Prostate gland (tissue), 2 donors: ENCODE measurements at places on chromosomes 12 and 14.

GRCh38 chr12:66662179-66662578 lies 16.7 kb downstream of the GRIP1 start:
- no peak for DNase-seq

- no peak for DNase-seq
Measured at GRCh38 chr14:76654573-76655108, 106.6 kb upstream of the VASH1 start.

DNA sequence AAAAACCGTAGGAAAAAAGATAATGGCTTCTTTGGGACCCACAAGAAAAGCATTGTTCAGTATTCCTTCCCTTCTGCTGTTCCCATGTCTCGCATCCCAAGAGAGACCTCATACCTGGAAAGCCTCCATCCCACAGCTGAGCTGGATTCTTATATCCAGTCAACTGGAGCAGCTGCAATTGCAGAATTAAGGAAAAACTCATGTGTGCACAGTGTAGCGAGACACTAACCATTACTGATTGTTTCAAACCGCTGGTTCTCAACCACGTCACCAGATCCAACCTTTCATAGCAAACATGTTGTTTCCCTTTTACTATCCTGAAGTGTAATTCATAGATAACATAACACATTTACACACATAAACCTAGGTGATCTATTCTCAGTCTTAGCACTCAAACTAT lies 5.5 kb upstream of the RNASE10 start:
- DNase-seq, result no peak

GRCh38 chr14:72902801-72903530 lies 9.1 kb upstream of the DPF3 start:
- DNase-seq, result no peak

- no peak for DNase-seq
Measured at GRCh38 chr14:53231171-53231570, 78.0 kb upstream of the DDHD1 start.

DNA sequence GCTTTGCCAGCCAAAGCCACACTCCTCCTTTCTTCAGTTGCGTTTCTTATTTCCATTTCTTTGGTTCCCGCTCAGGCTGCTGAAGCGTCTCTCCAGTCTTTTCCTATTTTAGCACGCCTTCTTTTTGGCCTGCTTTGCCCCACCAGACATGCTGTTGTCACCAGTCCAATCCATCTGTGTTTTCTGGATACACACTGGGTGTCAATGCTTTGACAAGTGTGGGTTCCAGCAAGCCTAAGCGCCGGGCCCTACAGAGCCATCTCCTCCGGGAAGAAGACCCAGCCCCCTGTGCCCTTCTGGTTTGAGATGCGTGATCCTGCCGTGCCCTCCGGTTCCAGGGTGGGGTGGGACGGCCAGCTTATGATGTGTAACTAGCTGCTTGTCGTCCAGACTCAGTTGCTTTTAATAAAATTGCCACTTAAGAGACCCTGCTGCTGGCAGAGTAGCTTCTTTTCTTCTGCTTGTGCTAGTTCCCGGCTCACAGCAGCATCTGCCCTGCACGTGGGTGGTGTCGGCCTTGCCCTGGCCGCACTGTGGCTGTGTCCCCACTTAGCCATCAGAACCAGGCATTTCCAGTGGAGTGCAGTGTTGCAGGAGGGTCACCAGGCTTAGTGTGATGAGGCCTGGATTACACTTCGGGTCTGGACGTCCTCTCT lies 29.7 kb downstream of the EML1 start:
- DNase-seq, result no peak

DNA sequence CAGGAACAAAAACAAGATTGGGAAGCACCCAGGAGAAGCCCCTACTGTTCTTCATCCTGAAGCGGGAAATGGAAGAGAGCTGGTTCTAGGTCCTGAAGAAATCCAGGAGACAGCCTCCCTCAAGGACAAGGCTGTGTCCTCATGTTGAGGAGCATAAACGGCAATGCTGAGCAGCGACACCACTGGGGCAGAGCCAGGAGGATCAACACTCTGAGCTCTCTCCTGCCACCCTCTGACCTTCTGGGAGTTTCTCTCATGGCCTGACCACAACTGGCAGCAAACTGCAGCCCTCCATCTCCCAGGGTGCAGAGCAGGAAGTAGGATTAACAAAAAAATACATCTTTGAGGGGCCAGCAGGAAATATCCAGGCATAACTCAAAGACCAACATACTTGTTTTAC lies 1292.2 kb upstream of the TMEM132C start:
- DNase-seq, result no peak

DNA sequence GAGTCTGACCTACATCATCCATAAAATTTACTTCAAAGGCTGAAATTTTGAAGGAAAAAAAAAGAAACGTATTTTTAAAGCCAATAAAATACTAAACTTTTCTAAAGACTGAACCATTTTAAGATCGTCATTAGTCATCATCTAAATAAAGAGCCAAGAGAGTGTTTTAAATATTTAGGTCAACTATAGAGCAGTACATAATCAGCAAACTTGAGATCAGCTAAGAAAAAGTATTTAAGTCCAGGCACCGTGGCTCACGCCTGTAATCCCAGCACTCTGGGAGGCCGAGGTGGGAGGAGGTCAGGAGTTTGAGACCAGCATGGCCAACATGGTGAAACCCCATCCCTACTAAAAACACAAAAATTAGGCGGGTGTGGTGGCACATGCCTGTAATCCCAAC lies 35.5 kb downstream of the HECTD1 start:
- no peak for DNase-seq

DNA sequence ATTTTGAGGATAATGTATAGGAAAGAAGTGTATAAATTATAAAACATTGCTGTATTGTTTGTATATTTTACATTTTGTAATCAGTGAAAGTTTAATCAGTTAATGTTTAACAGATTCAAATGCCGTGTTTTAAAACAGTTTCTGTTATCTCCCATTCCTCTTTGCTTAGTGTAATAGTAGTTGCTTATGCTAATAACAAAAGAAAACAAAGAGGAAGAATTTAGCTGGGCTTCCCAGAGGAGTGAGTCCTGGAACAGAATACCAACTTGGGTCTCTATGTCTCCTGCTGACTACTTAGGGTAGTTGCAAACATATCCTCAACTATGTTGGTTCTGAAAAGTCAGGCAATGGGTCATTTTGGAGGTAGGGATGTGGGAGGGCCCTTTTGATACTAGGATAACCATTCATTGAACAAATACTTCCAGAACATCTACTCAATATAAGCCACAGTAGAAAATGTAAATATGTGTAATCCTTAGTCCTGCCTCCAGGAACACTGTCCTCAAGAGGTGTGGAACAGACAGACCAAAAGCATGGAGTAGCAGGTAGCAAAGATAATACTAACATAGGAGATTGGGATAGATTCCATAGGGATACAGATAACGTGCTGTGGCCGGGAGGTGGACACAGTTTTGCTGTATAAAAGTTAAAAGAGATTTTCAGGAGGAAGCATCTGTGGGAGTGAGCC lies 36.1 kb upstream of the EVL start:
- no peak for DNase-seq

GRCh38 chr12:100481021-100481420 lies 7.4 kb downstream of the NR1H4 start:
- no peak for DNase-seq

DNA sequence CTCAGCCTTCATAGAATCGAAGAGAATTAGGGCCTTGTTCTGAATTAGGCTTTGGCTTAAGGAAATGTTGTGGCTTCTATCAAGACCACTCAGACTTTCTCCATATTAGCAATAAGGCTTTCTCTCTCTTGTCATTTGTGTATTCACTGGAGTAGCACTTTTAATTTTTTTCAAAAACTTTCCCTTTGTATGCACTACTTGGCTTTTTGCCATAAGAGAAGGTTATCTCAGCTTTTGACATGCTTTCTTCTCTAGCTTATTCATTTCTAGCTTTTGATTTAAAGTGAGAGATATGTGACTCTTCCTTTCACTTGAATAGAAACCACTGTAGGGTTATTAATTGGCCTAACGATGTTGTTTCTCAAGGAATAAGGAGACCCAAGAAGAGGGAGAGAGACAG lies 244.2 kb downstream of the GPHN start:
- no peak for DNase-seq

GRCh38 chr12:96263449-96263902 lies 69.3 kb downstream of the ELK3 start:
- DNase-seq, result peak; percentile 34
